ENCODE measurements at places on chromosomes 12 and 14. TPM values are rescaled to one million over a fixed set of nuclear protein-coding genes. Genes with fewer than 3 reads are reported as not detected.

The SLC17A8 gene
- not detected for total RNA-seq

The PPP2R5E gene
- 27.8 TPM for total RNA-seq

The ATL1 gene
- 1.8 TPM for total RNA-seq

The CIPC gene
- total RNA-seq: 8.3 TPM

The RPS6KA5 gene
- 3.1 TPM for total RNA-seq

The SPIC gene
- total RNA-seq: not detected

The TAS2R43 gene
- not detected for total RNA-seq

The PTPRO gene
- total RNA-seq: 0.06 TPM

The NRIP2 gene
- not detected for total RNA-seq

The TAS2R50 gene
- 1.1 TPM for total RNA-seq

The IAPP gene
- total RNA-seq: not detected

The AVPR1A gene
- not detected for total RNA-seq

The RAP1B gene
- total RNA-seq: 112 TPM

The SIX6 gene
- not detected for total RNA-seq

The METTL3 gene
- 88.2 TPM for total RNA-seq

The LUM gene
- 0.57 TPM for total RNA-seq

The RHOJ gene
- total RNA-seq: 312 TPM

The RD3L gene
- not detected for total RNA-seq

The BCL2L14 gene
- not detected for total RNA-seq

The RNASE13 gene
- not detected for total RNA-seq

Measured in bladder microvascular endothelial cell (primary cell).